Stimulated activated CD4-positive, alpha-beta T cell treated with anti-CD3 and anti-CD28 coated beads, Interleukin-12 subunit alpha, Interleukin-12 subunit beta, amount 100 ng/mL, for 4 hours (primary cell): ENCODE measurements at places on chromosomes 7 and 10.

DNA sequence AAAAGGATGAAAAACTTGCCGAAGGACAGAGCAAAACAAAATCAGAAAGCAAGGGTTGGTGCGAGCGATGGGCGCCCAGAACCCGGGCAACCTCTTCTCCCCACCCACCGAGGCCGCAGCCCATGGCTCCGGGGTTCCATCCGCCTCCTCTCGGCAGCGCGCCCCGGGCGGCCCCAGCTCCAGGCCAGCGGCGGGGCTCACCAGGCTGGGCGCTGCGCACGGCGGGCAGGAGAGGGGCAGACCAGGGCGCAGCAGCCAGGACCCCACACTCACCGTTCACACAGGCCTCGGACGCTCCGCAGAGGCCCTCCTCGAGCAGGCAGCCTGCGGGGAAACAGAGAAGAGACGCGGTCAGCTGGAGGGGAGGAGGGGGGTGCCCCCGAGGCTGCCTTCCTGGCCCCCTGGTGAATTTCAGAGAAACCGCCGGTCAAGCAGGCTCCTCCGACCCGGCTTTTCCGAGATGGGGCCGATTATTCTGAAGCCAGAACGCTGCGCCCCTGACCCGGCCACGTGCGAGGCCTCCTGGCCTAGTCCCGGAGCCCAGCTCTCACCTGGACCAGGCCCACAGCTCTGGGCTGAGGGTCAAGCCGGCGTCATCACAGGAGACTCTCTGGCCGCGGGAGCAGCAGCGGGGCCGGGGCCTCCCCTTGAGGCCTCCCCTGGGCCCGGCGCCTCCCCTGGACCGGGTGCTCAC, 98.0 kb downstream of the PTPRN2 start:
- no peak for DNase-seq

DNA sequence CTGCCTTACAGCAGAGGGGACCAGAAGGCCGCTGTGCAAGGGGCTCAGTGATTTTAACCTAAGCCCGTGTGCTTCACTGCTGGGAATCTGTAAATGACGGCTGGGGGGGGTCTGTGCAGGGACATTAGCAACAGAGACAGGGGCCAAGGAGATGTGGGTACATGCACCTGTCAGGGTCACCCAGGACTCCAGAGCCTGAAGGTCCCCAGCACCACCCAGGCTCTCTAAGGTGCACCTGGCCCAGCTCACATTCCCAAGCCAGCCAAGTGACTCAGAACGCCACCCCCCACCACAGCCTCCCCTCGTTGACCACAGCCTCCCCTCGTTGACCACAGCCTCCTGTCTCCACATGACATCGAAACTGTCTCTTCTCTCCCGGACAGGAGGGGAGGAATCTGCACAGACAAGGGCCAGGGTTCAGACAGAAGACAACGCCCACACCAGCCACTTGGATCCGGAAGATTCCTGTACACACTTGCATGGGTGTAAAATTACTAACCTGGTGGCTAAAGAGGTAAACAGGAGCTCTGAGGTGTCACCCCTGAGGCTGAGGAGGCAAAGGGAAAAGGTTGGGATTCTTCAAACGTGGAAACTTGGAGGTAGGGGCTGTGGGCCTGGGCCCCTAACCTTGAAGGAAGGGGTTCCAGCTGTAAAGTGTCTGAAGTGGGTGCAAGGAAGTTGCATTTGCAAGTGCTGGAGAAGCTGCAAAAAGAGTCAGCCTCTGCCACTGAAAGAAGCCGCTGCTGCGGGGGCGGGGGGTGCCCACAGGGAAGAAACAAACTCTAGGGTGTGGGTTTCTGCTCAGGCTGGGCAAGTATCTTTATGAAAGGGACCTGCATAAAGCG, 27.0 kb downstream of the CALML3 start:
- peak; percentile 64 for DNase-seq

DNA sequence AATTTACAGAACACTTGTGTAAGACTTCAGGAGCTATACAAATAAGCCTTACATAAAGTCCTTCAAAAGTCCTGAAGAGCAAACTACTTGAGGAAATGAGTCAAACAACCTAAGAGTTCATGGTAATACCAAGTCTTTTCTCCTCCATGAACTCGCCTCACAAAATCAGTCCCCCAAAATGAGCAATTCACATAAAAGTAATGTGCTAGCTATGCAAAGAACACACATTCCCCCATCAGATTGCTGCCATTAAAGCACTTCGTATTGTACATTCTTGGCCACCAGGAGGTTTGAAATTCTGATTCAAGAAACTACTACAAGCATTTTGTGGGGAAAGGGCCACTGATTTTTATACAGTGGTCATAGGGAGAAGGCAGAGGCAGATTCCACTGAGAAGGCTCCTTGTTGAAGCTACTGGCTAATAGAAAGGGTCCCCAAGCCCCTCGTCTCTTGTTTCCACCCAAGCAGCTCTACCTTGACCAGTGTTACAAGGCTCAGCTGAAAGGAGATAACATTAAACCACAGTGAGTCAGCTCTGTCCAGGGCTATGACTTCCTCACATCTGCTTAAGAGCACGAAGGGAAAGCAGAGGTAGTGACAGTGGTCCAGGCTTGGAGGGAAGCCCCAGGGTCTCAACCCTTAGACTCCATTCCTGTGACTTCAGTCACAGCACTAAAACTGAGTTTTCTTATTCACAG, 115.2 kb upstream of the CDK1 start:
- no peak for DNase-seq

GRCh38 chr7:5360451-5360850, 63.2 kb downstream of the TNRC18 start:
- no peak for DNase-seq

DNA sequence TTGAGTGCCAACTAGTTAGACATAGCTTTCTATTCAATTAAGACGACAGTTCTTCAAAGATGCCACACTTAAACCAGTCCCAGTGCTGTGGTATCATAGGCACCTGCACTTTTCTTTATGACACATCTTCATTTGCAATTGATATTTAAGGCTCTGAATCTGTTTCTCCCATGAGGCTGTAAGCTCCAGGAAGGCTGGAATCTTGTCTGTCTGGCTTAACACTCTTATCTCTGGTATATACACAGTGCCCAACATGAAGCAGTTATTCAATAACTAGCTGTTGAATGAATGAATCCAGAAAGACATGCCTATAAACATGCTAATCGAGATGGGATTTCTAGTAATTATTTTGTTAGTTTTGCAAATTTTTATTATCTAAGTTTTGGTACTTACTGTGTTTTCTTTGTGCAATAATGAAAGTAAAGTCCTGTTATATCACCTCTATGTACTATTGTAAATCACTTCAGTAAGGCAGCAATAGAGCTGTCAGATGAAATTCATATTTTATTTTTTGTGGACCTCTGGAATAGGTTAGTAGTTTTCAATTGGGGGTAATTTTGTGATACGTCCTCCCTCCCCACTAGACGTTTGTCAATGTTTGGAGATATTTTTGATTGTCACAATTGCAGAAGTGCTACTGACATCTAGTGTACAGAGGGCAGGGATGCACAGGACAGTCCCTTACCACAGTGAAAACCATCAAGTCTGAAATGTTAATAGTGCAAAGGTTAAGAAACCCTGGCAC, 51.3 kb upstream of the STEAP4 start:
- no peak for DNase-seq

DNA sequence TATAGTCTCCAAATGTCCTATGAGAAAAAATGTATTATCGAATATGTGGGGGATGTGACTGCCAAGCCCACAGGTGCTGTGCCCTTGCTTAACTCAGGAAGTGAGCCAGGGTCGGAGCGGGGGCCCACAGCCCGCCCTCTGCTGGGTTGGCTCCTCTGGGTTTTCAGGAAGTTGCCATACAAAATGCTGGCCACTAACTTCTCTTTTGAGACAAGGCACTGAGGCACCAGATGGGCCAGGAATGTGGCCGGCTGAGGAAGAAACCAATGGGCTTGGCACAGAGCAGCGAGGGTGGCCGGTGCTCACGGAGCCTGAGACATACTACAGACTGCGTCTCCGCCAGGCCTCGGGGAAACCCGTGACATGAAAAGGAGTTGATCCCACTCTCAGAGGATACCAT, 58.9 kb downstream of the FAM53B start:
- DNase-seq: no peak

DNA sequence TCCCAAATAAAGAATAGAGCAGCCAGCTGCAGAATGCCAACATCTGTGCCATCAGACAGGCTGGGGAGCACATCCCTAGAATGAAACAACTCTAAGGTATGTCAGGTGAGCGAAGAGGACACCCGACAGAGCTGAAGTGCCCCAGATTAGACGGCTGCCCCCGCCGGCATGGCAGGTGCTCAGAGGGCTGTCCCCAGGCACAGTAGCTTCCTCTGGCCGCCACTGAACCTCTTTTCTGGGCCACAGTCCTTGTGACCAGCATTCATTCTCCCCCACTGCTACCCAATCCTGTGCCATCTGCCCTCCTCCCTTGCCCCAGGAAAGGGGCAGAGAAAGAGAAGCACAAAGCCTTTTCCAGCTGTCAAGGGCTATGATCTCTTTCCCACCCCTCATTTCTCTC, 41.7 kb downstream of the RGS10 start:
- no peak for DNase-seq

GRCh38 chr7:81111781-81112540, 193.1 kb upstream of the SEMA3C start:
- no peak for DNase-seq

DNA sequence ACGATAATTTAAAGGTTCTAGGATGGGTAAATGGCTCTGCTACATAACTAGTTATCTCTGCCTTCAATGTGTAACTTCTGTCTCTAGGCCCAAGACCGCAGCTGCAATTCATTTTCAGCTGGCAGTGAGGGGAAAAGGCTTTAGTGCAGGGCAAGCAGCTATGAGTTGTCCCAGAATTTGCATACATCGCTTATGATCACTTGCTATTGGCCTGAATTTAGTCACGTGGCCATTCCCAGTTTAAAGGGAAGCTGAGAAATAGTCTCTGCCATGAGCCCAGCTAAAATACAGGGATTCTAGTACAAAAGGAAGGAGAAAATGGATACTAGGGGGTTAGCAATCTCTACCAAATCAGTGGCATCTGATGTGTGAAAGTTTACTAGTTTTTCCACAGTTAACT, 145.8 kb upstream of the IMMP2L start:
- no peak for DNase-seq

GRCh38 chr7:116704650-116705228, 32.7 kb downstream of the MET start:
- no peak for DNase-seq

GRCh38 chr7:98175260-98175940, 35.8 kb upstream of the BHLHA15 start:
- no peak for DNase-seq

GRCh38 chr7:17136126-17136525, 162.3 kb upstream of the AHR start:
- DNase-seq: no peak

DNA sequence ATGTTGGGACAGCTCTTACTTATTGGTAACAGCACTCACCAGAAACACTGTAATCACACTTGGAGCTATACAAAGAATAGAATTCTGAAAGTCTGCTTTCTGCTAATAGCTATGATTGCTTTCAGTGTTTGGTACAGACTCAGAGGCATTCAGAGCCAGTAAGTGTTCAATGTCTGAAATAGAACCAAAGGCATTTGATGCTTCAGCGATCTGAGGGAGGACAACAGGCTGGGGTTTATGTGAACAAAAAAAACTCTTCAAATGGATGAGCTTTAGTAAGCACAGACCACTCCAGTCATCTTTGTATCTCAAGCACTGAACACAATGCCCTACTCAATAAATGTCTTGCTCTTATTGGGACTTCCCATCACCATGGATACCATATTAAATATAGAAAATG, 322.8 kb upstream of the GRM3 start:
- DNase-seq: no peak

GRCh38 chr7:106329971-106330733, 45.4 kb upstream of the NAMPT start:
- DNase-seq: no peak

- DNase-seq: no peak
Observed at GRCh38 chr10:102767428-102768160, 23.8 kb downstream of the WBP1L start.

- peak; percentile 55 for DNase-seq
Observed at GRCh38 chr10:89217057-89217990, 10.2 kb upstream of the CH25H start.

DNA sequence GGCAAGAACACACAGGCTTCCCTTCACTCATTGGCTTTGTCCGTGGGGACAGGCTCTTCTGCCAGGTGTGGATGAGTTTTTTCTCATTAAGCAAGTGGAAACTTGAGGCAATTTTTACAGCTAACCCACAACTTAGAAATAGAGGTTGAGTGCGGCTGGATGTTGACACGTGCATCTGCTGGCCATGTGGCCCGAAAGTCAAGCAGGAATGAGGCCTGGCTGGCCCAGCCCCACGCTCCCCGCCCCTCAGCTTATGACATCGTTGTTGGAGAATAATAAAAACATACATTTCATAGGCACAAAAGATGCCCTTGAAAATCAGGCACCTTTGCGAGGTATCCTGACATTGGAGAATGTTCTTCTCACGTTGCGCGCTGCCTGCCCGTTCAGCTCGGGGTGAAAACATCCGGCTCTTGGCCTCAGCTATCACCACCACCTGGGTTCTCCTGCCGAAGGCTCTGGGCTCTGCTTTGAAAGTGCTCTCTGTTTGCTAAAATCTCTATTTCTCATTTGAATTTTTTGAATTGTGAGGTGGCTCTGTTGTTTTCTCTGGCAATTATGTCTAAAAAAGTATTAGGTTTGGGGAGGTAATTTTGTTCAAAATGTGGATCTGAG, 310.7 kb downstream of the WDR37 start:
- DNase-seq: no peak

DNA sequence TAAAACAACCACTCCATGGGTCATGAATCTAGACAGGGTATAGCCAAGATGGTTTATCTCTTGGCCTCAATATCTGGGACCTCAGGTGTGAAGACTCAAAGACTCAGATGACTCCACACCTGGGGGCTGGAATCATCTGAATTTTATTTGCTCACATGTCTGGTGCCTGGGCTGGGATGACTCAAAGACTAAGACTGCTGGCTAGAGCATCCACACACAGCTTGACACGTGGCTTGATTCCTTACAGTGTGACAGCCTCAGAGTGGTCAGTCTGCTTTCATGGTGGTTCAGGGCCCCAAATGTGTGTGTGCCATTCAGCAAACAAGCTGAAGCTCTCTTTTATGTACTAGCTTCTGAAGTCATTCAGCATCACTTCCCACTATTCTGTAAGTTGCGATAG, 333.7 kb downstream of the RNLS start:
- DNase-seq: no peak

DNA sequence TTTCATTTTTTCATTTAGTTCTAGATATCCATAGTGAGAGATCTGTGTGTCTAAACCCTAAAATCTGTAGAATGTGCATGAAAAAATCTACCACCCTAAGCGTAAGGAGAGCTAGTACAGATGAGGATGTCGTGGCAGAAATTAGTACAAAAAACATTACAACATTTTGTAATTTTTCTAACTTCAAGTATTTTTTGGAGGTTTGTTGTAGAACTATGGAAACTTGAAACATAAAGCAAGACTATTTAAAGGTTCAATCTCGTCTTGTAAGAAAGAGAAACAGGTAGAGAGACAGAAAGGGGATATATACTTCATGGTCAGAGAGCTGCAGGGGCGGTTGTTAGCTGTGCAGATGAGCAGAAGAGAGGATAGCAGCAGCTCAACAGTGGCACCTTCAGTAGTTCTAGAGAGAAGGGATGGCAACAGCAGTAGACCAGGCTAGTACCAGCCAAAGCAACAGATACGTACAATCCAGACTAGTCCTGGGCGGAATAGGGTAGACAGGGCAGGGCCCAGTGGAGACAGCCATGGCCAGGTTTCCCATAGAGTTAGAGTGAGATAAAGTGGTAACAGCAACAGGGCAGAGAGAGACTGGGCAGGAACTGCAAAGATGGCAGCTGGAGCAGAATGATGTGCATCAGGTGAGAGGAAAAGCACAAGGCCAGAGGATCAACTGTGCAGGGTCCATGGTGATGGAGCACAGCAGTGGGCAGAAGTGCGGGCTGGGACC, 145.2 kb downstream of the FRMD4A start:
- DNase-seq: no peak

- DNase-seq: no peak
Observed at GRCh38 chr7:2269991-2270460, 28.0 kb downstream of the NUDT1 start.
